Stimulated activated CD8-positive, alpha-beta memory T cell treated with anti-CD3 and anti-CD28 coated beads, Interleukin-2, amount 100 ng/mL, for 48 hours (primary cell): ENCODE measurements at places on chromosomes 1 and 21.

DNA sequence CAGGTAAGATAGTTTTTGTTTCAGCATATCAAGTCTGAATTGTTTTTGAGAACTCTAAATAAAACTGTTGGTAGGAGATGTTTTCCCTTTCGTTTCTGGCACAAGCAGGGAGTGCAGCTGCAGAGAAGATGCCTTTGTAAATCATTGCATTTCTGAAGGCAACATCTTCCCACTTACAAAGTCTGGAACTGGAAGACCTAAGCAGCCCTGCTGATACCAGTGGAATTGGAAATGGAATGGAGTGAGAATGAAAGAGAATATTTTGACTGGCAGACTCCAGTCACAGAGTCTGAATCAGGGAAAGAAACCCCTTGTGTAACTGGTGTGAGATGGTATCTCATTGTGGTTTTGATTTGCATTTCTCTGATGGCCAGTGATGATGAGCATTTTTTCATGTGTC lies 815.6 kb downstream of the LTN1 start:
- no peak for DNase-seq

GRCh38 chr1:50967416-50968157 lies 2.5 kb upstream of the CDKN2C start:
- DNase-seq = no peak

DNA sequence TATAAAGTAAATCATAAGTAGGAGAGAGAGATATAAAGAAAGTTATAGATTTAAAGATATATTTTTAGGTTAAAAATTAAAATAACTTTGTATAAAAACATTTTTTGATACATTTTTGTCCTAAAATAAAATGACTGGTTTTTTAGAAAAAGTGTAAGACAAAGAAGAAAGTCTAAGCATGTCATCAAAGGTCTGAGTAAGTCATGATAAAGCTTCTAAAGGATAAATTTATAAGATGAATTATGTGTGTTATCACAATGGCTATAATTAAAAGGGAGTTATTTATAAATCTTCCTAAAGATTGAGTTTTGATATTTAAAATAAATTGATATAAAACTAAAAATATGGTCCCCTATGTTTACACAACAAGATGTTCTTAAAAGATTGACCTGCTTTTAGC lies 370.9 kb downstream of the PTPRU start:
- DNase-seq = no peak

DNA sequence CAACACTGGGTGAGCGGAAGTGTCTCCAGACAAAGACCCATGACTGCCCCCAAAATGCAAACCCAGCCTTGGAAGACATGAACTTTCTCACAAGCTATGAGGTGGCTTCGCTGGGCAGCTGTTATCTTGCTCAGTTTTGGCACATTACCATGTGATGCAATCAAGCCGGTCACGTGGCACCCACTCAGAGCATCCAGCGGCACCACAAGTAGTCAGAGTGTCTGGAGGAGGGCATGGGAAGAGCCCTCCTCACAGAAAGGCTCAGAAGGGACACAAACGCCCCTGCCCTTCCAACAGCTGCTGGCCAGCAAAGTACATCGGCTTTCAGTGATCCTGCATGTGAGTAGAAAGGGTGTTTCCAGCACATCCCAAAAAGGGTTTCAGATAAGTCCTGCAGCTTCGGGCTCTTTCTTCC lies 145.5 kb upstream of the IRF2BP2 start:
- DNase-seq = no peak

- DNase-seq = no peak
Observed at GRCh38 chr1:87513966-87514660, 185.4 kb downstream of the LMO4 start.

DNA sequence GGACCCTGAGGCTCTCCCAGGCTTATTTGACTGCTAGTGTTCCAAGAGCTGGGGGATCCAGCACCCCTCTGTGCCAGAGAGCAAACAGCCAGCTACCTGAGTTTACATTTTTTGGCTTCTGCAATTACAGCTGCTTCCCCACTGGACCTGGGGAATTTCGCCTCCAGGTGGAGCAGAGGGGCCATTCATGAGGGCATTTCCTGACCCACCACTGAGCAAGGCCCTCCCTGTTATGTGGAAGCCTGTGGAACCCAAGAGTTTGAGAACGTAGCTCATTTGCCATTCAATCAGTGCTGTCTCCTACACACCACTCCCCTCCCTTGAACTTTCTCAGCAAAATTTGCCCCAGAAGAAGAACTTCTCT lies 42.7 kb upstream of the TMEM51 start:
- no peak for DNase-seq

- DNase-seq = peak; percentile 33
Observed at GRCh38 chr1:113978863-113979702, at the start of gene OLFML3. OLFML3 (plus strand) TSS chr1:113979474; CDS start chr1:113979517, 43 bp downstream.

GRCh38 chr21:41446586-41446985 lies 20.5 kb downstream of the MX1 start:
- DNase-seq = no peak

- DNase-seq = no peak
Observed at GRCh38 chr21:41926117-41926806, 27.6 kb downstream of the C2CD2 start.

DNA sequence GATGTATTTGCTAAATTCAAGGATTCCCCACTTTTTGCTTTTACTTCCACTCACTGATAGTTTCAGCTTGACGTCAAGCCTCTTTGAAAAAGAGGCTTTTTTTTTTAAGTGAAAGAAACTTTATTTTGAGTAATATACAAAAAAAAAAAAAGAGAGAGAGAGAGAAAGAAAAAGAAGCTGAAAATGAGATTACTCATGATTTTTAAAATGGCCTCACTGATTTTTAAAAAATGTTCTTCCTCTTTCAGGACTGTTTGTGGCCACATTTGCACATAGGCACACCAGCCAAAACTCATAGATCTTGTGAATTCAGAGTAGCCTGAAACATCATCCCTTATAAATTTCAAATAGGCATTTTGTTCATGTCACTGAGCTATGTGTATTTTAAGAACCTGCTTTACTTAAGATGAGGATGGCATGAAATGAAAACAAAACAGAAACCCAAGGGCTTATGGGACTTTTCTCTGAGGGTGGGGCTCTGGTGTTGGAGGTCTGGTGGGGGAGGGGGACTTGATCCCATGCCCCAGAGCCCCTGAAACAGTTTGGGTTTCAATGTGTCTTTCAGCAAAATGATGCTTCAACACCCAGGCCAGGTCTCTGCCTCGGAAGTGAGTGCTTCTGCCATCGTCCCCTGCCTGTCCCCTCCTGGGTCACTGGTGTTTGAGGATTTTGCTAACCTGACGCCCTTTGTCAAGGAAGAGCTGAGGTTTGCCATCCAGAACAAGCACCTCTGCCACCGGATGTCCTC lies 6.1 kb downstream of the ATF3 start:
- no peak for DNase-seq

GRCh38 chr1:27633298-27633610 lies 1.7 kb downstream of the FGR start:
- no peak for DNase-seq

DNA sequence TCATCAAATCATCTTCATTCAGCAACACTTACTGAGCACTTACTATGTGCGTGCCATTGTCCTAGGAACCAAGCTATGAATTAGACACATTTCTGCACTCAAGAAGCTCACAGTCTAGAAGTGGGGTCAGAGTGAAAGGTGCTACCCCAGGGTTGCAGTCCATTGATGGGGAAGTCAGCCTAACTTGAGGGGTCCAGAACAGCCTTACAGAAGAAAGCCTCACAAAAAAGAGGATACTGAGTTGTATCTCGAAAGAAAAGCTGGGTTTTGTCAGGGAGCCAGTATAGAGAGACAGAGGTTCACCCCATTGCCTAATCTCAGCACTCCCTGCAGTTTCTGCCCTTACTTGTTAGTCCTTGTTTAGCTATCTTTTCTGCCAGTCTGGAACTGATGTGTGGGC lies 153.1 kb upstream of the JUN start:
- DNase-seq = no peak

DNA sequence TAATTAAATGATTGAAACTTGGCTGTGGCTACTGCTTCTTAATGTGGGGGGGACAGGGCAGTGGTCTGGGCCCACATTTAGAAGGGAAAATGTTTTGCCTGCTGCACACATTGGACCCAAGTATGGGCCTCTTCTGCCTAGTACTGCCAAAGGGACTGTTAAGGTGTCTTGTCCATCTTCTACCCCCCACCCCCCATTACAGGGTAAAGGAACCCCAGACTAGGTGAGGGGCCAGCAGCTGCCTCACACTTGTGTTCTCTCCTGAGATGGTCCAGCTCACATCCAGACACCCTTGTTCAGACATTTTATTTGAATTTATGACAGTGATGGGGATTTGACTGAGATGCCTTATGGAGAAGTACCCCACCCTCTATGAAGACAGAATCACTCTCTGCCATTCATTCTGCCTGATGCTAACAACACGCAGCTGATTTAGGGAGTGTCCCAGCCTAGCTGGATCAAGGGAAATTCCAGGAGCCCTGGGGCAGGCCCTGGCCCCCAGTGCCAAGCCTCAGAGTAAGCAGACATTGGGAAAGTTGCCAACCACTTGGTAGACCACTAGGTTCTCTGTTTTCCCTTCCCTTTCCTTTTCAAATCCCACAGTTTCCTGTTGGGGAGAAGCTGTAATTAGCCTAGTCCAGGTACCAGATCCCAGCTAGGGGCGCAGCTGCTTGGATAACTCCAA lies 42.1 kb downstream of the YARS1 start:
- DNase-seq = no peak

DNA sequence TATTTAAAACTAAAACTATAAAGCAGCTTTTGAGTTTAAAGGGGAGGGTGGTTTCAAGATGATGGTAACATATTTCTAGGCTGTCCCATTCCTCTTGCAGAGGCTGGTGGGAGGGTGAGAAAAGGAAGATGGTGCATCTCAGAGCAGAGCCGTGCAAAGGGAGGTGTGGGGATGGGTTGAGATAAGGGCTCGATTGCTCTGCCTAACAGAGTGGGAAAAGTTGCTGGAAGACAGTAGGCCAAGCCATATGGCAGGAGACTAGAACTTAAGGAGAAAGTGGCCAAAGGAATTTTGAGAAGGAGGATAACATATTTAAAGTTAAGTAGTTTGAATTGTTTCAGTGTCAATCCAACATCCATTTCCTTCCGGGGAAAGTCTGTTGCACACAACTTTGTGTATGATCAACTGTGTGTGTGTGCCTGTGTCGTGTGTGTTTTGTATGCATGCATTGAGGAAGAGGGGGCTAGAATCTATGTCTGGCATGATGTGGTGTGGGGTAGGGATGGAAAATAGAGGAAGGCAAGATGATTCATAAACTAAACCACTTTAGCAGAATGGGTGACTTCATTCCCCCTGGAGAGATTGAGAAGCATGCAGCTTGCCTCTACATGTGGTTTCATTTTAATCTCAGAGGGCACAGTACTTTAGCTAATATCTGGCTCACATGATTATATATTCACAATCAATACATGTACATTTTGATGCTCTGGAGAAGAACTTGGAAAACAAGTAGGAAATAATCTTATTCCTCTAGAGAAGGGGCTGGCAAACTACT lies 145.0 kb upstream of the DNAH14 start:
- no peak for DNase-seq
